ENCODE measurements at places on chromosomes 7 and 10. TPM values are rescaled to one million over a fixed set of nuclear protein-coding genes. Genes with fewer than 3 reads are reported as not detected.

The MPP7 gene
- total RNA-seq = 9.9 TPM

The FKBP6 gene
- not detected for total RNA-seq

The NUTM2A gene
- 0.39 TPM for total RNA-seq

The EBLN1 gene
- total RNA-seq = not detected

The ACSL5 gene
- total RNA-seq = 11.8 TPM

The NPFFR1 gene
- not detected for total RNA-seq

The LIPN gene
- not detected for total RNA-seq

The HDAC9 gene
- 29.8 TPM for total RNA-seq

The PAX4 gene
- not detected for total RNA-seq

The LLCFC1 gene
- not detected for total RNA-seq

The SAMD9 gene
- 32.9 TPM for total RNA-seq

The ADARB2 gene
- total RNA-seq = 0.86 TPM

The HOXA1 gene
- total RNA-seq = 0.65 TPM

The SMKR1 gene
- total RNA-seq = 1.0 TPM

The ADRA2A gene
- 8.9 TPM for total RNA-seq

The VSTM4 gene
- total RNA-seq = 20.1 TPM

The SFRP4 gene
- 59.5 TPM for total RNA-seq

The OR13A1 gene
- total RNA-seq = not detected

The SPDYE3 gene
- not detected for total RNA-seq

The GBX1 gene
- total RNA-seq = not detected

The AKR1D1 gene
- total RNA-seq = not detected

The SYNPO2L gene
- not detected for total RNA-seq

The FAM241B gene
- 0.91 TPM for total RNA-seq

The UNCX gene
- total RNA-seq = not detected

The ADAM22 gene
- total RNA-seq = 1.0 TPM

The TCERG1L gene
- not detected for total RNA-seq

The C10orf105 gene
- total RNA-seq = 2.9 TPM

The GIGYF1 gene
- 21.8 TPM for total RNA-seq

The CALN1 gene
- total RNA-seq = not detected

Measured in articular chondrocyte of knee joint (primary cell).